Hematopoietic multipotent progenitor cell treated with erythropoietin and hydrocortisone succinate and interleukin-3 and kit ligand, for 6 days (in vitro differentiated cells): ENCODE measurements at places on chromosomes 2 and 18.

GRCh38 chr2:1418566-1418965 is 5.3 kb downstream of the TPO start:
- no peak for DNase-seq

DNA sequence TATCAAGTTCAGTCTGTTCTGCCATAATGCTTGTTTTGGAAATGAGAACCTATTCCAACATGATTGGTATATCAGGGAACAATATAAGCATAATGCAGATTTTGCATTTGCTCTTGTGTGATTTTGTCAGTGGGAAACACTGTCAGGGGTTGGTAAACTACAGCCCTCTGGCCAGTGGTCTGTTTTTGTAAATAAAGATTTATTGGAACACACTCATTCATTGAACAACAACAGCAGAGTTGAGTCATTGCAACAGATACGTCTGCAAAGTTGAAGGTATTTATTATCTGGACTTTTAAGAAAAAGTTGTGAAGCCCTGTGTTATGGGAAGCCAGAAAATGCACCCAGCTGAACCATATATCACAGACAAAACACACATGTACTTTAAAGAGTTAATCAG is 83.1 kb downstream of the MCFD2 start:
- DNase-seq: no peak

DNA sequence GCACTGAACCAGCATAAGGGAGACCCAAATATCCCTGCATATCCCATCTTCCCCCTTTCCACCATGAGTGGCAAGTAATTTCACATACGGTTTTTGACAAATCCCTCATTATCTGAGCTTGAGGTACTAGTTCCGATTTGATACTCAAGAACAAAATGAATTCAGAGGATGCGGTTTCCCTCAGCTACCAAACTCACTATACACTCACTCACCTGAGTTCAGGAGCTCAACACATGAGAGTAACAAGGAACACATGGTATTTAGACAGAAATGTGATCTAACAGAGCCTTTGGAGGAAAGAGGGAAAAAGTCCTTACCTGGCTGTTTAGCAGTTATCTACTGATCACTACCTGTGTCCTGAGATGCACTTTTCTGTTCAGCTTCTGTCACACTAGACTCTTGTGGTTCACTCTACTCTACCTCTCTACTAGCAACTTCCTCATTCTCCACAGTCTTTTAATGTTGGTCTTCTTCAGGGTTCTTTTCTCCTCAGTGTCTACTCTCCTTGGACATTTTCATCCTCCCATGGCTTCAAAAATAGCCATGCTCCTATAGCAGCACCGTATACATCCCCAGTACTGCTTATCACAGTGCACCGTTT is 25.1 kb downstream of the ASXL2 start:
- DNase-seq: peak; percentile 51

- no peak for DNase-seq
These were observed 50.2 kb downstream of the EHD3 start for GRCh38 chr2:31284107-31284506.

- DNase-seq: no peak
These were observed 1064.2 kb upstream of the FAM98A start for GRCh38 chr2:34663314-34663713.

GRCh38 chr2:160309585-160309984 is 109.5 kb upstream of the ITGB6 start:
- DNase-seq: no peak

DNA sequence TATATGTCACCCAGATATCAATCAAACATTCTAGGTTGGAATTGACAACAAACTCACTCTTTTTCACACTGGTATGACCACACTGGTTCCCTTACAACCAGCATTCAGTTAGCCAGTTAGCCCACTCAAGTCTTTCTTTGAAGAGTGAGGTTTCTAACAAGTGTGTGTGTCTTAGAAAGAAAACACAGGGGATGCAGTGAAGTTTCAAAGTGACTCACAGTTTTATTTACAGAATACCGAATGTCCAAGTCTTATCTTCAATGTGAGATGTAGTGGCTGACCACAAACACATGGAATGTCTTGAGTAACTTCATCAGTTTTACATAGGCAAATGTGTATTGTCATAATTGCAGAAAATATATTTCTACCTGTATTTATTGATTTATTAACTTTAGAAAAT is 274.7 kb upstream of the HNMT start:
- DNase-seq: no peak

GRCh38 chr2:236164201-236164924 is 3.8 kb downstream of the GBX2 start:
- DNase-seq: no peak

DNA sequence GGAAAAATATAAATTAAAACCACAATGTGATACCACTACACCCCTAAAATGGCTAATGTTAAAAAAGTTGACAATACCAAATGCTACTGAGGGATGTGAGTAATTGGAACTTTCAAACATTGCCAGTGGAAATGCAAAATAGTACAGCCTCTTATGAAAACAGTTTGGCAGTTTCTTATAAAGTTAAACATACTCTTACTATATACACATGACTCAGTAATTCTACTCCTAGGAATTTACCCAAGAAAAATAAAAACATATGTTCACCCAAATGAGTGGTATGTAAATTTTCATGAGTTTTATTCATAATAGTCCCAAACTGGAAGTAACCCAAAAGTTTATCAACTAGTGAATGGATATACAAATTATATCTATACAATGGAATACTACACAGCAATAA is 228.0 kb downstream of the CYP26B1 start:
- DNase-seq: no peak

- peak; percentile 55 for DNase-seq
These were observed 10.1 kb downstream of the UGP2 start for GRCh38 chr2:63851691-63852311.

DNA sequence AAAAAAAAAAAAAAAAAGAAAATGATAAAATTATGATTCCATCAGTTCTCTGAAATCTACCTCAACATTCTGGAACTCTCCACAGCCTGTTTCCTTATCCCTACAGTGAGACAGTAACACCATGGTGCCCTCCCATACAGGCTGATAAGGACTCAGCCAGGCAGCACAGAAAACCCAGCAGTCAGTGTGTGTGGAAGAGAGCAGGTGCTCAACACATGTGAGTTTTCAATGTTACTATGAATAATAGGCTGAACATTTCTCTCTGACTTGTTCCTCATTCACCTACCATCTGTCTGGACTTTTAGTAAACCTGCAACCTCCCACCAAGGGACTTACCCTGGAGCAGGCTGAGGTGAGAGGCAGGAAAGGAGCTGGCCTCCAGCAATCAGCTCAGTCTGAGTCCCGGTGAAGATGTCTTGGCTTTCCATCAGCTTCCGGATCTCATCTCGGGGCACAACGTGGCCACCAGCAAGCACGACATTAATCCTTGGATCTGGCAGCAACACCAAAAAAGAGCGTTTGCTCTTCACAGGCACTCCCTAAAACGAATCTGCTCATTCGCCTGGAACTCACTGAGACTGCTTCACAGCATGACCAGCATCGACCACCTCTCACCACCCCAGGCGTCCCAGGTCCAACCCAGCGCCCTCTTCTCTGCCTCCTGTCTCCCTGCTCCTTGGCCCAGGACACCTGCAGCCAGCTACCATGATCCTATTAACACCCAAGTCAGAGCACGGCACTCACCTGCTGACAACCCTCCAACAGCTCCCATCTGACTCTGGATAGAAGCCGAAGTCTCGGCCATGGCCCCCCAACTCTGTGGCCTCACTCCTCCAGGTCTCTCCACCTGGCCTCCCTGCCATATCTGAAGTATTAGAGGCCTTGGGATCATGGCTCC is 16.5 kb downstream of the PASK start:
- DNase-seq: peak; percentile 50

GRCh38 chr18:4068552-4069158 is 386.5 kb downstream of the DLGAP1 start:
- DNase-seq: peak; percentile 77

DNA sequence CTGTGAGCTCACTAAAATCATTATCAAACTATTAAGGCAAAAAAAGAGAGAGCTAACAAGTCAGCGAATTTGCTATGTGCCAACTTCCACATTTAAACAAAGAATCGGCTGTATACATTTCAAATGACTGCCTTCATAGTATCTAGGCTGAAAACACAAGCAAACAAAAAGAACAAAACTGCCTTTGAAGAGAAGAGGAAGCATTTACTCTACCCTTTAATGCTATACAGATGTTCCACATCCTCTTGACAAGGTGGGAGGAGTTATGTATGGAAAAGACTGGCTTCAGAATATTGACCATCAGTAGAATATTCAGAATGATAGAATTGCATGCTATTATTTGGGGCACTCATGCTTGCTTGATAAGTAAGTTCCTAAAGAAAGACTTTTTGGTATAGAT is 741.7 kb downstream of the PLCL1 start:
- DNase-seq: no peak

- DNase-seq: no peak
These were observed 141.2 kb upstream of the CTAGE1 start for GRCh38 chr18:22558945-22559385.

DNA sequence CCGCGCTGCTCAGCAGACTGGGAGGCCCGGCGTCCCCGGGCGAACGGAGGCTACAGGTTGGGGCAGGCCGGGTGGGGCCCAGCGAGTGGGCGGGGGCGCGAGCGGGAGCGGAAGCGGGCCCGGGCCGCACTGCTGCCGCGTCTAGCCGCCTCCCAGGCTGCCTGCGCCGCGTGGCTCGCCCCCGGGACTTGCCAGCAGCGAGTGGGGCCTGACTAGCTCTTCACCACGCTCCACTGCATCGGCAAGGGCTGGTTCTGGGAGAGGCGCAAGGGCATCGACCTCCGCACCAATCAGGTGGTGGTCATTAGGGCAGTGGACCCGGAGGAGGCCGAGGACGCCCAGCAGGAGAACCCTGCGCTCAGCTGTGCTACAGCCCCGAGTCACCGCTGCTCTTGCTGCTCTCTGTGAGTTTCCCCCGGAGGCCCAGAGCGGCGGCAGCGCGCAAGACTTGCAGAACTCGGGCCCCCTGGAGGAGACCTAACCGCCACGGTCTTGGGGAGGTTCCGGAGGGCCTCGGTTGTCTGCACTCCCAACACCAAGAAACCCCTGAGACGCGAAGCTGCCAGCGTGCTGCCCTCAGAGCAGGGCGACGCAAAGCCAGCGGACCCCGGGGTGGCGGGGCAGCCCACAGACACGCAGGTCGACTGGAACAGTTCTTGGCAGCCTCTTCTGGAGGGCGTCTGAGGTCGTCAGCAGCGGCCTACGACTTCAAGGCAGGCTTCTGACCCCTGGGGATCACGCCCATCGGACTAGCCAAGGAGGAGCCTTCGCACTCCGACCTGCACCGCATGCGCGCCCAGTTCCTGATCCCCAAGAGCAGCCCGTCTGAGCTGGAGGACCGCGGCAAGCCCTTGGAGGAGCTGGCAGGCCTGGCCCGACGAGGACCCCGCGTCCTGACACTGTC is 27.2 kb upstream of the PTPN2 start:
- DNase-seq: peak; percentile 65

GRCh38 chr18:11089931-11090715 is 59.2 kb downstream of the PIEZO2 start:
- DNase-seq: peak; percentile 57

GRCh38 chr2:19860022-19860421 is 41.8 kb downstream of the TTC32 start:
- no peak for DNase-seq

GRCh38 chr2:231611273-231612108 is 18.8 kb downstream of the TEX44 start:
- DNase-seq: peak; percentile 93

GRCh38 chr2:205292665-205293295 is 389.5 kb upstream of the NRP2 start:
- DNase-seq: no peak

GRCh38 chr2:64654063-64654811 is 524 bp upstream of the SERTAD2 start:
- DNase-seq: peak; percentile 89

- no peak for DNase-seq
These were observed 26.0 kb downstream of the ITGA4 start for GRCh38 chr2:181483211-181483610.

DNA sequence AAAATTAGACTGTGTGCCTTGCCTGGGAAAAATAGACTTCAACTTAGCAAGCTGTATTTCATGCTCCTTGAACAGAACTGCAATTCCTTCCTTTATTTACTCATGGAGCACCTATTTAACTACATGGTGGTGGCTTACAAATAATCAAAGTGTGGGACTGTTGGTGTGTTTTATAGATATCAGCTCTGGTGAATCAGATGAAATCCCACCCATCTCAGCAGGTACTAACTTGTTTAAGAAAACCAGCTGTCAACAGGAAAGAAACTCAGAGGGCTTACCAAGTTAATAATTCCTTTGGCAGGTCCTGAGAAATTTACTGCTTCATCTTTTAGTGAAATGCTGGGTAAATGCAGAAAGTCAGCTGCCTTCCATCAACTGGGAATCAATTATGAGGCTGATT is 830.6 kb downstream of the SLC4A3 start:
- no peak for DNase-seq

DNA sequence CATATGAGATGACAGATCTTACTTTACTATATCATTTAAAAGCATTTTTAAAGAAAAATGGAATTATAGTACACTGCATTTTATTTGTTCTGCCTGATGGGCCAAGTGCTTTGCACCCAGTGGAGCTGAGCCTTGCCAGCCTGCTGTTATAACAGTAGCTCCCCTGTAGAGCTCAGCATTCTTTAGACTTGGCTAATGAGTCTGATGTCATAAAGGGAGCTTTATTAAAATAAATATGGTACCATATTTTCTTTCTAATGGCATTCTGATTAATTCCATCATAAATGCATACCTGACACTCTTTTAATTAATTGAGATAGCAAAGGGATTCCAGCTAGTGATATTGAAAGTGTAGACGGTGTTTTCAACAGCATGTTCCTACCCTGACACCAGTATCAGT is 40.7 kb downstream of the PARD3B start:
- DNase-seq: no peak

- DNase-seq: peak; percentile 35
These were observed 93.1 kb downstream of the PIK3C3 start for GRCh38 chr18:42048158-42048557.

GRCh38 chr2:129004940-129005490 is 686.3 kb upstream of the HS6ST1 start:
- no peak for DNase-seq

DNA sequence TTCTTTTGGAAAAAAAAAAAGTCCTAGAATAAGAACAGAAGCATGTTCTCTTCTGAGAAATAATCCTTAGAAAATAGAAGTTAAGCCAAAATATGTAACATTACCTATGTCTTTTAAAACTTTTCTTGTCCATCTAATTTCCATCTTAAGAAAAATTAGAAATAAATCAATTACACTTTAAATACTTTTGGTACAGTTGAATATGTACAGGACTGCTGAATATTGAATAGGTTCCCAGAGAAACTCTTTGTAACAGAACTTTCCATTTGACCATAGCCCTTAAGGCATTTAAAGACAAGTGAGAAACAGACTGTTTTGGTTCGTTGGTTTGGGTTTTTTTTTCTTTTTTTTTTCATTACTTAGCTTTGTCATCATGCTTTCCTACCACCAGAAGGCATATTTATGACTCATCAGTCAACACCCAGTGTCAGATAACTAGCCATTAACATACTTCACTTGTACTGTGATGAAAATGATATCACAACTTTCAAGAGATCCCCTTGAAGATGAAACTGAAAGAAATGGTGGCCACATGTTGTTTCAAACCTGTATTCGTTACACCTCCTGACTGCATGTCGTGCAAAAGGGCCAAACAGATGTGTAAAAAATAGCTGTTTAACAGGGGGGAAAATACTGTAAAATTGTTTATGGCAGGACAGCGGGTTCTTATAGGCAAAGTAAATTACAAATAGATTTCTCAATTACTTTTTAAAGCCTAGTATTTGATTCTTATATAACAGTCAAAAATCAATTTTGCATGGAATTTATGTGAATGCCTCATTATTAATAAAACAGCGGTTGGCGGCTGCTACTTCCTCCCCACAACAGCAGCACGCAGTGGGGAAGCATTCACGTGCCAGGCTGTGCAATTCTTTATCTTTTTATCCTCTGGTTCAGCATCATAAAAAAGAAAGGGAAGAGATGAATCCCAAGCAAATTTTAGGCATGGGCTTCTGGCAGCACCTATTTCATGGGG is 280.7 kb upstream of the HNRNPA3 start:
- peak; percentile 19 for DNase-seq
